ENCODE measurements at places on chromosomes 3 and 15.
A peak's percentile ranks its signal among the peaks of the same experiment; 100 is the strongest.

- DNase-seq = no peak
Observed at GRCh38 chr15:47291767-47292166, 425.5 kb upstream of the SEMA6D start.

DNA sequence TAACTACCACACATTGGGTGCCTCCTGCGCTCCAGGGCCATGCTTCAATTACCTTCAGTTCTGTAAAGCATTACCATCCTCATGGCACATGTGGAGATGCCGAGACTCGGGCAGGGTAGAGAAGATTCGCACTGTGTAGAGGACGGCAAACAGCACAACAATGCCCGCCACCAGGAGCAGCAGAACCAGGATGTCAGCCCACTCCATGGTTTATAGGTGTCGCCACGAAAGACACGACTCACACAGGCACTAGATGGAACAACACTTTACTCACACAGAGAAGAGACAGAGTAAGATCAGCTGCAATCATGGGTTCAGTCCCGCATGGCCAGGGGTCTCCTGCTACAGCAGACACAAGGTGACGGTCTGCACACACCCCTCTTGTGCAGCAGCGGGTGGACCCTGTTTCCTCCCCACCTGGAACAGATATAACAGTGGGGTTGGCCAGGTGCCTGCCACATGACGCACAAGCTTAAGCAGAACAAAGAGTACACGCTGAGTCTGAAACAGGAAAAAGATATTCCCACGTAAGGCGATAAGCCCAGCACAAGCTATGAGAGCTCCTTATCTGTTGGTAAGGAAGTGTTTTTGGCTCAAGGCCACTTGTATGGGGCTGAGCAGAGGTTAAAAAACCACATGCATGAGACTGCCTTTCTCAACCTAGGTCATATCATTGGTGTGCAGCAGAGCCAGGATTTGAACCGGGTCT lies 2.5 kb upstream of the TBC1D21 start:
- peak; percentile 6 for DNase-seq

DNA sequence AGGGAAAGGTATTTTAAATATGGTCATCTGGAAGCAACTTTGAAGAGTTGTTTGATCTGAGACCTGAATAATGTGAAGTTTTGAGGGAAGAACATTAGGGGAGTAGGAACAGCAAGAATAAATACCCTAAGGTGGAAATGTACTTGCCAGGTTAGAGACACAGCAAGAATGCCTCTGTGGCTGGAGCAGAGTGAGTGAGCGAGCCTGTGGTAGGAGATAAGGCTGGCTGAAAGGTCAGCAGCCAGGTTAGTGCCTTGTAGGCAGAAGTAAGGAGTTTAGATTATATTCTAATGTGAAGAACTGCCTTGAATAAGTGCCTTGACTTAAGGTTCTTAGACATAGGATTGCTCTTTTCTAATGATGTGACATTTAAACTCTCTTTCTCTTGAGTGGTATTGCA lies 18.3 kb downstream of the LRRC49 start:
- DNase-seq = no peak

GRCh38 chr15:90364251-90364650 lies 12.2 kb downstream of the ZNF774 start:
- no peak for DNase-seq

DNA sequence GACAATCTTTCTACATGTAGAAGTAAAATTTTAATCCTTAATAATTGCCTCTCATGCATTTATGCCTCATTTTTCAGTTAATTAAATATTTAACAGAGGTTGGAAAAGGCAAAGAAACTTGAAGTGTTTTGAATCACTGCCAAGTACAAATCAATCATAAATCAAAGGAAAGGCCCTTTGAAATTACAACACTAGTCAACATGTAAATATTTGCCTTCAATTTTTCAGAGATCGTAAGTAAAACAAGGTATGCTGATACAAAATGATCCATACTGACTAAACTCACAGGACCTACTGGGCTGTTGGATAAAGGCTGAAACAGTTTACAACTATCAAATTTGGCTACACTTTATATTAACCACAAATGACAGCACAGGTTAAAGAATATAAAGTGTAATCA lies 33.9 kb downstream of the ZBBX start:
- no peak for DNase-seq

DNA sequence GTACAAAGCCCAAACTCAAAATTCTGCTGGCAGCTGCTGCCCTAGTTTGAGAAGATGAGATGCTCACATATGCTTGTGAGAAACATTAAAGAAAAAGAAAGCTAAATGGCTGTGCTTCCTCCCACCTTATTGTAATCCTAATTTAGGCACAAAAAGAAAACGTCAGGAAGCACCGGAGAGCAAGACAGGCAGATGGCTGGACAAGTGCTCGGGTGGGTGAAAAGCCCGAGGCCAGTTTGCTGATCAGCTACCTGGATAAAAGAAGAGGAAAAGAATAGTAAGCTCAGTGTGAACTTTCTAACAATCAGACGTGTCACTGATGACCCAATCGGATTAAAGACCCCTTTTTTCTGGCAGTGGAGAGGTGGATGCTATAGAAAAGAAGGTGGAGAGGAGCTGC lies 368.0 kb upstream of the ATP10A start:
- no peak for DNase-seq

- DNase-seq = peak; percentile 100
Observed at GRCh38 chr15:72685925-72686794, at the start of the genes BBS4 and HIGD2B. Gene BBS4, plus strand, starts transcription at chr15:72686207. Its CDS starts 21 bp downstream, at chr15:72686228. Gene HIGD2B, minus strand, starts transcription at chr15:72686182. Its CDS starts 9,808 bp downstream, at chr15:72676374.

DNA sequence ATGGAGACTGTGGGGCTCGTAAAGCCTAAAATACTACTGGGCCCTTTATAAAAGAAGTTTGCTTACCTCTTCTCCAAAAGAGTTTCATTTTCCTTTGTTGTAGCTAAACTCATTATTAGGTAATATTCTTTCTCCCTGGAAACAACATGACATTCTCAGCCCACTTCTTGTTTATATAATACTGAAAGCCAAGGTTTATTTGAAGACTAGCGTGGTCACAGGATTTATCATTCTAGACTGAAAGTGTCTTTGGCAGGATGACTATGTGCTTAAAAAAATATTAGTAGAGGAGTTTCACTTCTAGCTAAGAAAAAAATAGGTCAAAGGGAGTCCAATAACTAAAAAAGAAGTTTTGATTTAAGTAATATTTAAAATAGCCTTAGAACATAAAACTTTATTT lies 1085.2 kb upstream of the CADM2 start:
- no peak for DNase-seq

DNA sequence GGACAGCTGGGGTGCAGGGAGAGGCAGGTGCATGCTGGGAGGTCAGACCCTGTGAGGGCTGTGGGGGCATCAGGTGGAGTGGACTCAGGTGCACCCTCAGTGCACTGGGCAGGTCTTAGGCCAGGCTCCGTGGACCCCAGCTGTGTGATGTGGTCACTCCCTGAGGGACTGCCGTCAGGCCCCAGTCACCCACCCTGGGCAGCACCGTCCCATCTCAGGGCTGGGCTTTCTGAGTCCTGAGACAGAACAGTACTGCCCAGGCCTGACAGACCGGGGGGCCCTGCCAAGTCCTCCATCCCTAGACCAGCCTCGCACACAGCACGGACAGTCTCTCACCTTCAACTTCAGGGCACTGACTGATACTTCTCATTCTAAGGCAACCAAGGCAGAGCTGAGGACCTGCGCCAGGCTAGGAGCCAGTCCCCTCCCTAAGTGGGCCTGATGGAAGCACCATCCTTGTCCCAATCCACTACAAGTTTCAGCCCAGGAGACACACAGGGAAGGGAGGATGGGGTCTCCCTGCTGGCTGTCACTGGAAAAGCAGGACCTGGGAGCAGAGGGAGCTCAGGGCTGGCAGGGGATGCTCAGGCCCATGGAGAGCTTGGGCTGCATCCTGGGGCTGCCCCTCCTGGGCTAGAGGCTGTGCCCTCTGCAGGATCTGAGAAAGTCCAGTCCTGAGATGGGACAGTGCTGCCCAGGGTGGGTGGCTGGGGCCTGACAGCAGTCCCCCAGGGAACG lies 86.3 kb downstream of the LMLN start:
- DNase-seq = no peak

DNA sequence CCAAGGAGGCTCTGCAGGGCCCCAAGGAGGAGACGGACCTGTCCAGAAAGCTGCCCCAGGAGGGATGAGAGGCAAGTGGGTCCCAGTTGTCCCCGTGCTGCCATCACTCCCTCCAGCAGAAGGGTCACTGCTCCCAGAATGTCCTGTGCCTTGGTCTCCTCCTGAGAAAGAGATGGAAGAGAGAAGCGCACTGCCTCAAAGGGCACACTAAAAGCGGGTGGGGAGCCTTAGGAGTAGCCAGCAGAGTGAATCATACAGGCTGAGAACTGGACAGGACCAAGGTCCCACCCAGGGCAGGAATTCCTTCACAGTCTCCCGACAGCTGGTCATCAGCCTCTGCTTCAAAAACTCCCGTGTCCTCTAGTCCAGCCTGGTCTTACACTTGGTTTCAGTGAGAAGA lies 4.6 kb downstream of the THPO start:
- DNase-seq = no peak

GRCh38 chr3:175258763-175259162 lies 399.6 kb downstream of the NAALADL2 start:
- no peak for DNase-seq

DNA sequence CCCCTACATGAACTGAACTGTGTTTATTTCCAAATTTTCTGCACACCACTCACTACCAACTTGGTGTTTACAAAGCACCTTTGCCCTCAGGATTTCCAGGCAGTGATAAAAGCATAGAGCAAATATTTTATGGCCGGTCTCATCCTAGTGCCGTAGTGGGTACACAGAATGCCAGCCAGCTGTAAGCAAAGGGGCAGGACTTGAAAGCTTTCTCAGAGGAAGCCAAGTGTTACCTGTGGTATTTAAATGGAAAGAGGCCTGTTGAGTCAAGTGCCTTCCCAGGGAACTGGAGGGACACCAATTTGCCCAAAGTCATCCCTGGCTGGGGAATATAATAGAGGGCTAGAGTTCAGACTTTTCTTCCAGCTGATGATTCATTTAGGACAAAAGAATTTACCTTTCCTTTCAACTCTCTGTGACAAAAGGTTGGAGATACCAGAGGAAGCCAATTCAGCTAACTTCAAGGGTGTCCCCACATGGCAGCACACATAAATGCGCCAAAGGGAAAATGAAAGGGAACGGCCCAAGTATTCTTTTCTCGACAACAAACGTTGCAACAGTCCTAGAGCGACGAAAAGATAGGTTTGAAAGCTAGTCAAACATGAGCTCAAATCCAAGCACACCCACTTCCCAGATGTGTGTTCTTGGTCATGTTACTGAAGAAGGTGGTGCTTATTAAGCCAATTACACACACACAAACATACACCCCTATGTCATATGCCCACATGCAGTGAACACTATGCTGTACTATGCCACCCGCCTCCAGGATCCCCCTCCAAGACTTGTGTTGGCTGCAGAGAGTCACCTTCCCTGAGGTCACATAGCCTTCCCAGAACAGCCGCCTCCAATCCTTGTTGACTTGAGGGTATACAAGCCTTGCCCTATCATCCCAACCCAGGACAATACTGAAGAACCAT lies 27.7 kb downstream of the MAGI1 start:
- DNase-seq = no peak

DNA sequence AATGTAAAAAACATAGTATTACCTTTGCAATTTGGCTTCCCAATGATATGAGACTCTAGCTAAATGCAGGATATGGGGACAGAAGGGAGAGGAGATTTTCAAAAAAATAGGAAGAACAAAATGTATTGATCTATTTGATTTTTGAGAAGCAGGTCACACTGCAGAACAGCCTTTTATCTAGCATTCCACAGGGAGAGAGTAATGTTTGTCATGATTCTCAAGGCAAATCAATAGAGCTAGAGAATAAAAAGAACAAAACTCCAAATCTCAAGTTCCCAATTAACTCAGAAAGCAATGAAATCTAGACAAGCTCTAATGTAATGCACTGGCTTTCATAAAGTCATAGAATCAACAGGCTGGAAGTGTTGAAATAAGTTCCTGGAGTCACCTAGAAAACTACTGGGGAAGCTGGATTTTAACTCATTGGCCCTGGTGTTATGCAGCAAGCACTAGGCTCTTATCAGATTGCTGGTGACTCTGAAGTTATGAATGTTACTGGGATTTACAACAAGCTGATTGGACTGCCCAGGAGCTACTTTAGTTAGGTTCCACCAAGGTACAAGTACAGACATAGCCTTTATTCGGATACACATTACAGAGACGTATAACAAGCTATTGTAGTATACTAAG lies 442.8 kb downstream of the FGF12 start:
- DNase-seq = no peak

GRCh38 chr15:77603611-77604336 lies 28.9 kb downstream of the LINGO1 start:
- DNase-seq = no peak

GRCh38 chr3:114420072-114420471 lies 126.2 kb downstream of the TIGIT start:
- no peak for DNase-seq

DNA sequence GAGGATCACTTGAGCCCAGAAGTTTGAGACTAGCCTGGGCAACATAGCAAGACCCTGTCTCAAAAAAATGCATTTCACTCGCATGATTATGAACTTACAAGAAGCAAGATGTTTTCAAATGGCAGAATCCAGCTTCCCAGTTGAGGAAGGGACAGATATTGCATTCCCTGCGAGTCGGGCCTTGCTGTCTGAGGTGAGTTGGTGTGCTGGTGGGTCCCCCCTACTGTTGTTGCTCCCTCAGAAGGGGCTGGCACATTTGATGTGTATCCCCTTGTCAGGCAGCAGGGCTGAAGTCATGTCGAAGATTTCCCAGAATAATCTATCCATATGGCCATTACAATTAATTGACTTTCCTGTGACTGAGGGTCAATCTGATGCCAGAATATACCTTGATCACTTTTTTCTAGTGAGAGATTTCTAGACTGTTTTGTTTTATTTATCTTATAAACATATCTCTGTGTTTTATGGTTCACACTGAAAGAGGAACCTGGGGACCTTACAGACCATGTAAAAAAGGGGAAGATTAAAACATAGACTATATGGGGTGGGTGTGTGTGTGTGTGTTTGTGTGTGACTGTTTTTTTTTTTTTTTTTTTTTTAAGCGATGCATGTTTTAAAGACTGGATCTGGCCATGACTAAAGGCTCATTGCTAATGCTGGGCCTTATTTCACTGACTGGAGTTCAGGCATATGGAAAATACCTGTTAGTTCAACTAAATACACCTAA lies 112.1 kb upstream of the MRPS22 start:
- no peak for DNase-seq

DNA sequence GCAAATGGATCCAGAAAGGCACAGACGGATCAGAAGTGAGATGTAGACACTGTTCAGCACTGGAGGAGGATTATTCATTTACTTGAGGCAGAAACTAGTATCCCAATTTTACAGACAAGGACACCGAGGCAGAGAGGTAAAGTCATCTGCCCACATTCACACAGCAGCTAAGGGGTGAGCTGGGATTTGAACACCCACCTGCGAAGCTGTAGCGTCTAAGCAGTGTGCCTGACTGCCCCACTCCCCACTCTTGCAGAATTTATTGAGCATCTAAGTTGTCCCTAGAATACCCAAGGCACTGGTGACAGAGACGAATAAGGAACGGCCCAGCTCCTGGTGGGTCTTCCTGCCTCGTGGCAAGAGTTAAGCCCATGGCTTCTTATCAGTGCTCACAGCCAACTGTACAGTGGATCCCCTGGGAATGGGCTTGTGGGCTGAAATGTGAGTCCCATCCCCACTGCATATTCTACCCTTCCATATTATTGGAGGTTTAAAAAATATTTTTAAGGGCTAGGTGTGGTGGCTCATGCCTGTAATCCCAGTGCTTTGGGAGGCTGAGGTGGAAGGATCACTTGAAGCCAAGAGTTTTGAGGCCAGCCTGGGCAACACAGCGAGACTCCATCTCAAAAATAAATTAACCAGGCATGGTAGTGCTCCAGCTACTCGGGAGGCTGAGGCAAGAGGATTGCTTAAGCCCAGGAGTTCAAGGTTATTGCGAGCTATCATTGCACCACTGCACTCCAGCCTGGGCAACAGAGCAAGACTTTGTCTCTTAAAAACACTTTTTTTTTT lies 77.6 kb downstream of the IQSEC1 start:
- no peak for DNase-seq
